NCI-H510A treated with DMSO at 0.1 percent for 48 hours (cell line): ENCODE measurements at places on chromosomes 4 and X.

DNA sequence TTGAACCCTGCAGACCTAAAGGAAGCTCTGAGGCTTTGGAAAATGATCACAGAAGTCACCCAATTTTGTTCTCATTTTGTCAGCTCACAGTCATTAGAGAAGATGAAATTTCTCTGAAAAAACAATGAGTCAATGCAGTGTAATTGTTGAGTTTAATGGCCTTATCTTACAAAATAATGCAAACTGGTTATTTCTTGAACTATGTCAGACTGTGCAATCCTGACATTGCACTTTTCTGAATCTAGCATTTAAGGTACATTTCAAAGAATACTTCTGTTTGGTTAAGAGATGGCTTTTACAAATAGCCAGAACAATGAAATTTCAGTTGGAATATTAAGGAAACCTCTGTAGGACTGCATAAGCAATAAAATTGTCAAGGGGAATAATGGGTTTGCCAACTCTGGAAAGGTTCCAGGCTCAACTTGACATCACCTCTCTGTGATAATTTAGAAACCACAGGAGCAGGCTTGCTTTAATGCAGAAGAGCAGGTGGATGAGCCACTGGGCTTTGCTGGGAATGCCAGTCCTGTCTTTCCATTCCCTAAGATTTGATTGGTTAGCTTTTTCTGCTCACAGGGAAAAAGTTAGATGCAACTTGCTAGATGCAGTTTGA, 222.8 kb downstream of the FRMPD4 start:
- DNase-seq = no peak

DNA sequence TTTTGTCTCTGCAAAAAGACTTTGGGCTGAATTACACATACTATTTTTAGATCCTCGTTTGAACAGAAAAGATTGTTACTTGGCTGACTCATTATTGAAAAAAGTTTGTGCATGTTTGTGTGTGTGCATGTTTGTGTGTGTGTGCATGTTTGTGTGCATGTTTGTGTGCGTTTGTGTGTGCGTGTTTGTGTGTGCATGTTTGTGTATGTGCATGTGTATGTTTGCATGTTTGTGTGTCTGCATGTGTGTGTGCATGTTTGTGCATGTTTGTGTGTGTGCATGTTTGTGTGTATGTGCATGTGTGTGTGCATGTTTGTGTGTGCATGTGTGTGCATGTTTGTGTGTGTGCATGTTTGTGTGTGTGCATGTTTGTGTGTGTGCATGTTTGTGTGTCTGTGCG, 201.1 kb upstream of the FAT1 start:
- no peak for DNase-seq

- no peak for DNase-seq
Observed at GRCh38 chrX:150364347-150365050, 1.4 kb downstream of the MAMLD1 start.

DNA sequence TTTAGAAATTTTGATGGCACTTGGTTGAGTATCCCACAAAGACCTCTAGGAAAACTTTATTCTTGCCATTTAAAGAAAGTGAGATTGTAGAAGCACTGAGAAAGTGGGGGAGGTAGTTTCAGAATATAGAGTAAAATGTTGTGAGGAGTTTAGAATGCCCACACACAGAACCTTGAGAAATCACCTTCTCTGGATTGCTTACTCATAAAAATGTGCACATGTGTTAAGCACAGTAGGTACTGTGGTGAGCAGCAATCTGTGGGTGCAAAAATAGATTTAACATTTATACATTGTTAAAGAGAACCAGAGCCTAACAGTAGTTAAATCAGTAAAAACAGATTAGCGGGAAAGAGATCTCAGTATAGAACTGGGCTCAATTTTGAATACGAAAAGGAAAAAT, 201.2 kb upstream of the NWD2 start:
- no peak for DNase-seq

DNA sequence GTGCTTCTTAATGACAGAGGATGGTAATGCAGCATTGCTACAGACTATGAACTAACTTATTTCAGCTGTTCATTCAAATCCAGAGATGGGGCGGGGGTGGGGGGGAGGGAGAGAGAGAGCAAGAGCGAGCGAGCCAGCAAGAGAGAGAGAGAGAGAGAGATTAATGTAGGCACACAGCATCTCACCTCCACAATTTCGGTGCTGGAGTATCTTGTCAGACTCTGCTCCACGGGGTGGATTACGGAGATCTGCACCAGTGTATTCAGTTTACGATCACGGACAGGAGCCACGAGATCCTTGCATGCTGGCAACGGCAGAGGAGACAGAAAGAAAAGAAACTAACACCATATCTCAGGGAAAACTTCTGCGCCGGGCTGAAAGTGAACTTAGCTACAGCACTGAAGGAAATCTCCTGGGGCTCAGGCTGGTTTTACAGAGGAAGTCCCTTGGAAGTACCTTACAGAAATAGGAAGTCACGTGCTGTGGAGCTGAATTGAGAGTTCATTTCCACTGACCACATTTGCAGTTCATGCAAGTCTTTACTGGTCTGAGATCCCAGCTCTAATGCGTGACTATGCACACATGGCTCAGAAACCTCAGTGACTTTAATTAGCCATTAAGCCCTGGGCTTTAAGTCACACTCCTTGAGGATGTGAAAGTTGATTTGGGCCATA, 440.9 kb downstream of the INPP4B start:
- peak; percentile 10 for DNase-seq

GRCh38 chr4:48369771-48370170, 28.4 kb downstream of the SLAIN2 start:
- no peak for DNase-seq

DNA sequence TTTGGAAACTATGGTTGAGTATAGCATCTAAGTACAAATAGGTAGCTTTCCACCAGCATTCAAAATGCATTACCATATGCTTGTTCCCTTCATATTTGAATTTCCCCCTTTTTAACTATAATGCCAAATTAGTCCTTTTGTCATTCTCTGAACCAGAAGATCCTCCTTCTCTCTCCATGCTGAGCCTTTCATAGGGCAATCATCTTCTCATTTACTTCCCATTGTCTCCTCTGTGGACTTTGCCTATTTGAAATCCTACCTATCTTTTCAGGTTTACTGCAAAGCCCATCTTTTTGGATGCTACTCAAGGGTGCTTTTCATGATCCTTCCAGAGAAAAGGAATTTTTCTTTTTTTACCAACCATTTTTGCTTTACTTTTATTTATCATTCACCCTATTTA, 54.7 kb downstream of the DKK2 start:
- no peak for DNase-seq

- no peak for DNase-seq
Observed at GRCh38 chrX:108169768-108170167, 78.2 kb downstream of the ATG4A start.

GRCh38 chrX:19593690-19594089, 78.4 kb upstream of the MAP3K15 start:
- DNase-seq = peak; percentile 24

DNA sequence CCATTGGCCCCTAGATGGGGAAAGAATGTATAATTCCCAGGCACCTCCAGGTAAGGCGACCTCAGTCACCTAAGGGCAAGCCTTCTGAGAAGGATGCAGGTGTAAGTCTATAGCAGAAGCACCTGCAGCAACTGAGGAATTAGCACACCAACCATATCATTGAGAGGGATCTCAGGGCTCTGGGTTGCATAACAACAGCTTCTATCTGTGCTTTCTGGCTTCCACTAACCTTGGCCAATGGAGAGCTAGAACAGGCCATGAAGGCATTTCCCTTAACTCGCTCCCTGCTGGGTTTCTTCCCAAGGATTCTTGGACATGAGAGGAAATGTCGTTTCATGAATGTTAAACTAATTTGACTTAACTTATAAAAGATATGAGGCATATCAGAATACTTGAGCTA, 177.8 kb upstream of the GK2 start:
- no peak for DNase-seq

- DNase-seq = peak; percentile 25
Observed at GRCh38 chr4:186104114-186104889, at the start of gene FAM149A. Gene FAM149A (plus strand): TSS chr4:186104704.

DNA sequence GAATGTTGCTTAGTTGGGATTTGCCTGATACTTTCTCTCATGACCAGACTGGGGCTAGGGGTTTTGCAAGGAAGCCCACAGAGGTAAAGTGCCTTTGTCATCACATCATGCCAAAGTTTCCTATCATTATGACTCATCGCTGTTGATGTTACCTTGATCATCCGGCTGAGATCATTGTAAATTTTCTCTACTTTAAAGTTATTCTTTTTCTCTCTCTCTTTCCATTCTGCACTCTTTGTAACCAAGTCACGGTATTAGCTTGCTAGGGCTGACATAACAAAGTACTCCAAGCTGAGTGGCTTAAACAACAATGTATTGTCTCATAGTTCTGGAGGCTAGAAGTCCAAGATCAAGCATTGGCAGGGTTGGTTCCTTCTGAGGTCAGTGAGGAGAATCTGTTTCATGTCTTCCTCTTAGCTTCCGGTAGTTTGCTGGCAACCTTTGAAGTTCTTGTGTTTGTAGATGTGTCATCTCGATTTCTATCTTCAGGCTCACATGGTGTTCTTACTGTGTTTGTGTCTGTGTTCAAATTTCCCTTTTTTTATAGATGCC, 113.0 kb downstream of the DTHD1 start:
- DNase-seq = no peak

- DNase-seq = no peak
Observed at GRCh38 chr4:100742045-100742444, 224.2 kb upstream of the EMCN start.

DNA sequence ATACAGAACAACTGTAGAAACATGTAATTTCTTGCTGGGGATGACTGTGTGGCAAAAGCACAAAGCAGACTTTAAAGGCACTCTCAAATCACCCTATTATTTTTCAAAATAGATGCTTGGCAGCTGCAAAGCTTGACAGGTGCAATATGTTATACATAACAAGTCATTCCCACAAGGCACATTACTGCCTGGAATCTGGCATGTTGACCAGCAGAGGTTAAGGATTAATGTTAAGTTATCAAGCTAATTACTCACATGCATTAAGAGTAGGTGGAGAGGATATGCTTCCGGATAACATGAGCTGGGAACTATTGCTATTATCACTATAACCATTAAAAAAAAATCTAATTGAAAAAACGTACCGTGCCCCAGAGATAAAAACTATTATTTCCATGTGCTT, 17.8 kb downstream of the ANOS1 start:
- no peak for DNase-seq
